ENCODE measurements at places on chromosomes 13 and 19. TPM values are rescaled to one million over a fixed set of nuclear protein-coding genes. Genes with fewer than 3 reads are reported as not detected.
A peak's percentile ranks its signal among the peaks of the same experiment; 100 is the strongest.

- H3K4me3 ChIP-seq = no peak overlapping the region
- no peaks in the 10 kb centered on the region for H3K27me3 ChIP-seq
- H3K27ac ChIP-seq = peak overlapping the region; percentile 37
- peaks cover 18% of the 10 kb centered on the region for H3K36me3 ChIP-seq
- H3K4me1 ChIP-seq = peaks cover 17% of the 10 kb centered on the region
- DNase-seq = peak; percentile 89
Measured at GRCh38 chr19:3514930-3515329, 8.8 kb downstream of the FZR1 start.

GRCh38 chr13:113488283-113488682 lies 2.2 kb downstream of the DCUN1D2 start:
- H3K4me1 ChIP-seq = peaks cover 32% of the 10 kb centered on the region
- no peaks in the 10 kb centered on the region for H3K27me3 ChIP-seq
- no peaks in the 10 kb centered on the region for H3K36me3 ChIP-seq
- DNase-seq = no peak
- H3K4me3 ChIP-seq = no peak overlapping the region
- H3K27ac ChIP-seq = no peak overlapping the region

GRCh38 chr13:91168386-91168711 lies 179.1 kb upstream of the MIR17HG start:
- H3K4me1 ChIP-seq = no peaks in the 10 kb centered on the region
- H3K27ac ChIP-seq = no peak overlapping the region
- H3K27me3 ChIP-seq = no peaks in the 10 kb centered on the region
- no peak overlapping the region for H3K4me3 ChIP-seq

DNA sequence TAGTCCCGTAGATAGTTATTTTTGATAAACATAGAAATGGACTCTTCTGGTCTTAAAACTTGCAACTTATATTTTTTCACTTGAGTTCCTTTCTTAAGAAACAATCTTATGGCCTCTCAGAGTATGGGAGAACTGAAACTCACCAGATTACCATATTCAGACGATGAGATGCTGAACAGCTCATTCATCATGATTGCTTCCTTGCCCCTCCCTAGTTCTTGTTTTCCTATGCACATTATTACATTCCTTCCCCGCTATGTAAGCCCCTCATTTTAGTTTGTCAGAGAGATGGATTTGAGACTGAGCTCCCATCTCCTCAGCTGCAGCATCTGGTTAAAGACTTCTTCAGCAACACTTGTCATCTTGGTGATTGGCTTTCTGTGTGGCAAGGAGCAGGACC lies 158.5 kb downstream of the SLITRK6 start:
- DNase-seq = no peak
- H3K36me3 ChIP-seq = no peaks in the 10 kb centered on the region
- H3K27me3 ChIP-seq = no peaks in the 10 kb centered on the region
- H3K4me3 ChIP-seq = no peak overlapping the region

The MTRF1 gene
- total RNA-seq = 13.0 TPM

The CALR3 gene
- not detected for total RNA-seq

GRCh38 chr13:53004573-53004972 lies 24.0 kb upstream of the OLFM4 start:
- no peaks in the 10 kb centered on the region for H3K4me1 ChIP-seq
- no peaks in the 10 kb centered on the region for H3K36me3 ChIP-seq
- no peak overlapping the region for H3K27ac ChIP-seq
- no peak for DNase-seq

GRCh38 chr19:49853852-49854377 lies 3.0 kb downstream of the PTOV1 start:
- no peak overlapping the region for H3K4me3 ChIP-seq
- no peaks in the 10 kb centered on the region for H3K27me3 ChIP-seq
- H3K4me1 ChIP-seq = peaks cover 32% of the 10 kb centered on the region
- peaks cover 32% of the 10 kb centered on the region for H3K36me3 ChIP-seq
- DNase-seq = no peak
- no peak overlapping the region for H3K27ac ChIP-seq

GRCh38 chr19:5070331-5070730 lies 101.4 kb downstream of the KDM4B start:
- H3K4me3 ChIP-seq = no peak overlapping the region
- no peaks in the 10 kb centered on the region for H3K27me3 ChIP-seq
- no peak for DNase-seq
- H3K4me1 ChIP-seq = no peaks in the 10 kb centered on the region
- peaks cover 5% of the 10 kb centered on the region for H3K36me3 ChIP-seq
- no peak overlapping the region for H3K27ac ChIP-seq

The WDR87 gene
- not detected for total RNA-seq

The PRR22 gene
- total RNA-seq = 0.36 TPM

The CBY2 gene
- total RNA-seq = not detected

GRCh38 chr13:76823969-76824368 lies 62.2 kb downstream of the KCTD12 start:
- peaks cover 15% of the 10 kb centered on the region for H3K4me1 ChIP-seq
- H3K4me3 ChIP-seq = no peak overlapping the region
- no peaks in the 10 kb centered on the region for H3K27me3 ChIP-seq
- no peak overlapping the region for H3K27ac ChIP-seq
- no peak for DNase-seq
- no peaks in the 10 kb centered on the region for H3K36me3 ChIP-seq

DNA sequence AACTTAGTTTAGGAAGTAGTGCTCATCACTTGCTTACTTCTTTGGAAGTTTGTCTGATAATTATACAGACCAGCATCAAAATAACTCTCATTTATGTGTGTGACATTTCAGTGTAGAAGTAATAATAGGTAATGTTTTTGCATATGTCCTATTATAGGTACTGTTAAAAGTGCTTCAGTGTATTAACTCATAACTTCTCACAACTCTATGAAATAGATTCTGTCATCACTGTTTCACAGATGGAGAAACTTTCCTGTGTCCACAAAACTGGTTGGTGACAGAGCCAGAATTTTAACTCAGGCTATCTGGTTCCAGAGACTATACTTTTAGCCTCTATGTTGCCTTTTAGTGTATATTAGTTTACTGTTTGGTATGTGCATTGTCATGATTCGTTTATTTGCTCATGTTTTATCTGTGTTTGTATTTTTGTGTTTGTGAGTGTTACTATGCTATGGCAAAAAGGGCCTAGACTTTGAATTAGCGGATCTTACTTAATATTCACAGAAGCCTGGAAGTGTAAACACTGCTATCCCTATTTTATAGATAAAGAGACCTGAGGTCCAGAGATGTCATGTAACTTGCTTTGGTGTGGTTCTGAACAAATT lies 12.7 kb downstream of the LPAR6 start:
- DNase-seq = no peak
- H3K36me3 ChIP-seq = peaks cover 5% of the 10 kb centered on the region
- H3K27me3 ChIP-seq = no peaks in the 10 kb centered on the region

DNA sequence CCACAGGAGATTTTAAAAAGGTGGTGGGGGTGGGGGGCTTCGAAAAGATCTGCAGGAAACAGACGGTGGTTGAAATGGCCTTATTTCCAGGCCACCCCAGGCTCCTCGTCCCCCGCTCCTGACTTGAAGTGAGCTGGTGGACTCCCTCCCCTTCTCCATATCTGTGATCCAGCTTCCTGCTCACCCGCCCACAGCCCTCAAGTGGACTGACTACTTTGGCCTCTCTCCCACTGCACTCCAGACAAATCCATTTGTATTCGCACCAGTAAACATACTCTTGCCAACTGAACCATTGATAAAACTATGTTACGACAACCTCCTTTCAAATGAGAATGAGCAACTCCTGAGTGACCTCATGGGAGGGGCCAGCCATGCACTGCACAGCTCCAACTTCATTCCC lies 259.5 kb downstream of the COL4A1 start:
- no peaks in the 10 kb centered on the region for H3K27me3 ChIP-seq
- no peaks in the 10 kb centered on the region for H3K36me3 ChIP-seq
- DNase-seq = no peak
- no peak overlapping the region for H3K27ac ChIP-seq
- H3K4me3 ChIP-seq = no peak overlapping the region

DNA sequence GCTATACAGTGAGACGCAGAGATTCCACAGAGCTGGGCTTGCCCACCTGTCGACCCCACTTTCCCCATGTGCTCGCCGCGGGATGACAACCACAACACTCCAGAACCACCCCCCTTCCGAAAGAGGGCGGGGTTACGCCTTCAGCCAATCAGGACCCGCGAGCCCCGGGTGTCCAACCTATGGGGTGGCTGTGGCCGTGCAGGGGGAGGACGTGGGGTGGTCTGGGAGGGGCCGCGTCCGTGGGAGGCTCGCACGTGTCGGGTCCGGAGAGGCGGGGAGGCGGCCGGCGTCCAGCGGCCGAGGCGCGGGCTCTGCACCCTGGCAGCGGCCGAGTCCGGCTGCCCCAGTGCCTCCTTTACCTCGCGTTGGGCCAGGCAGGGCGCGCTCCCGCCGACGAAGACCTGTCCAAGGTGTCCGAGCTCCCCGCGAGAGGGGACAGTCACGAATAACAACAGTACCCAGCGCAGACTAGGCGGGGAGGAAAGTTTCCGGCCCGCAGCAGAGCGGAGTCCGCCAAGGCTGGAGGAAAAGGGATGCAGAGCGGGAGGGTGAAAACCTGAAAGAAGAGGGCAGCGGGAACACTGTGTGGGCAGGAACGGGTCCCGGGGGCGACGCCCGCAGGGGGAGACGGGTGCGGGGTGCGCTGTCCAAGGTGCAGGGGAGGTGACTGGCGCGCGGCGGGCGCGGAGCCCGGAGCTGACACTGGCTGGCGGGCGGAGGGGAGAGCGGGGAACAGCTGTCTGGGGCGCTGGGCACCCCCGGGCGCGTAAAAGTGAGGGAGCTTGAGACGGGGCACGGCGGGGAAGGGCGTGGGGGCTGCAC lies 911 bp downstream of the ENOX1 start:
- no peak overlapping the region for H3K27ac ChIP-seq
- DNase-seq = peak; percentile 93
- H3K4me3 ChIP-seq = peak overlapping the region; percentile 76
- no peaks in the 10 kb centered on the region for H3K27me3 ChIP-seq
- no peaks in the 10 kb centered on the region for H3K36me3 ChIP-seq

The ZNF415 gene
- 7.6 TPM for total RNA-seq

GRCh38 chr13:53045189-53045588 lies 16.6 kb downstream of the OLFM4 start:
- no peaks in the 10 kb centered on the region for H3K36me3 ChIP-seq
- no peak for DNase-seq
- H3K27me3 ChIP-seq = no peaks in the 10 kb centered on the region
- H3K27ac ChIP-seq = no peak overlapping the region
- H3K4me1 ChIP-seq = no peaks in the 10 kb centered on the region

DNA sequence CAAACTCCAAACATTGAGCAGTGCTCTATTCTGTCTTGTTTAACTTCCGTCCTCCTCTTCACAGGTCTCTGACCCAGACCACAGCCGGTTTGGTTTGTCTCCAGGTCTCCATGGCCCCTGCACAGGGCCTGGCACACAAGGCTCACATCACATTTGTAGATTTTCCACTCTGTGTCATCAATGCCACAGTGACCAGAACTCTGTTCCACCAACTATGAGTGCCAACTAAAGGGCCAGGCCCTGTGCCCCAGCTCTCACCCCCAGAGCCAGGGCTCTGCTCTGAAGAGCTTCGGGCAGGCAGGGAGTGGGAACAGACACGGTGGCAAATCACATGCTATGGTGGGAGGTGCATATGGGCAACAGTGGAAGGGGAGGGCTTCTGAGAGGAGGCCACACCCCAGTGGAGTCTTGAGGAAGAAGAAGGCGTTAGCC lies 16.0 kb downstream of the SMG9 start:
- peaks cover 13% of the 10 kb centered on the region for H3K4me1 ChIP-seq
- no peaks in the 10 kb centered on the region for H3K27me3 ChIP-seq
- no peak overlapping the region for H3K27ac ChIP-seq
- DNase-seq = peak; percentile 58
- H3K4me3 ChIP-seq = no peak overlapping the region

The ZNF101 gene
- 7.2 TPM for total RNA-seq

DNA sequence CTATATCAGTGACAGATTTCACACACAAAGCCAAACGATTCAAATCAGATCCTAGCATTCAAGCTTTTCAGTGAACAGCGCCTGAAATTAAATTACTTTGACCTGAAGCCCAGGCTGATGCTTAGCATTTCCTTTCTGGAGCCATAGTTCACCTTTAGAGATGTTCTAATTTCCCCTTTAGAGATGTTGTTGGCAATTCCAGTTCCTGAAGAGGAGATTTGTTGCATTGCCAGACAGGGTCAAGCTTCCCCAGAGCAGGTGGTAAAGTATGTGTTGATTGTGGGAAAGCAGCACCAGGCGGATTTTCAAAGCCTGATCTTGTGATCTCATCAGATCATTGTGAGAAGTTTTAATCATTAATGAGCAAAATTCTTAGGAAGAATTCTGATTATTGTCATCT lies 609.8 kb upstream of the KLF12 start:
- no peak overlapping the region for H3K27ac ChIP-seq
- no peaks in the 10 kb centered on the region for H3K27me3 ChIP-seq
- no peak overlapping the region for H3K4me3 ChIP-seq
- H3K4me1 ChIP-seq = no peaks in the 10 kb centered on the region

The IZUMO1 gene
- total RNA-seq = not detected

DNA sequence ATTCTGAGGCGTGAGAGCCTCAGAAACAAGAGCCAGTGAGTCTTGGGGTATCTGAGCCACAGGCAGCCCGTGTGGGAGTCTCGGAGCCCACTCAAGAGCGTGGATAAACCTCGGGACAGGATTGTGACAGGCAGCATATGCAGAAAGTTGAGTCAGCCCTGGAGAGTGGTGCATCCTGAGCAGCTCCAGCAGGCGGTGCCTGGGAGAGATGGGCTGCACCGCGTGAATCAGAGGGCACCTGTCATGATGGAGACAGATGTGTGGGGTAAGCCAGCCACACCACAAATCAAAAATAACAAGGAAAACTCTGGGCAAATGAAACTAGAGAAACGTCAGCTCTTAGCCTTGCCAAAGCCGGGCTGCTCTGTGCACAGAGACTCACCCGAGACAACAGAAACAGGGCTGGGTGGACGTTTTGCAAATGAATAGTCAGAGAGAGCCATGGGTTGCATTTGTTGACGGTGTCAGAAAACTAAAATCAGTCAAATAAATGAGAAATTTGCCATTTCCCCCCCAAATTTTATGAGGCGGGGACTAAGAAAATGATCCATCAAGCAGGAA lies 30.0 kb upstream of the POP4 start:
- H3K27me3 ChIP-seq = peaks cover 27% of the 10 kb centered on the region
- no peak overlapping the region for H3K27ac ChIP-seq
- no peak for DNase-seq
- no peak overlapping the region for H3K4me3 ChIP-seq
- H3K36me3 ChIP-seq = no peaks in the 10 kb centered on the region
